ENCODE measurements at places on chromosomes 2 and 18.

DNA sequence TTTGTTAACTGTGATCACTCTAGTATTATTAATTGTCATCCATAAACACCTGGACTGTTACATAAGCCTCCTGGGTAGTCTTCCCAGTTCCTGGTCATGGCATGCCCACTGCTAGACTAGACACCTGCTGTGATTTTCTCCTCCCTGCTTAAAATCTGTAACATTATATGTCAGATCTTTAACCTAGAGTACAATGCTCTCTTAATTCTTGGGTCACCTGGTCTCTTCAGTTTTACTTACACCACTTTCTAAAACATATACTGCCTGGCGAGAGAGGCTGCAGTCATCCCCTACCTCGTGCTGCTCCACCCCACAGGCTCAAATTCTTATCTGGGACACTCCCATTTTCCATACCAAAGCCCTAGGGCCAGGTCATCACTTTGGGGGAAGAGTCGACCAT is 161.3 kb downstream of the CDH2 start:
- no peak for DNase-seq

DNA sequence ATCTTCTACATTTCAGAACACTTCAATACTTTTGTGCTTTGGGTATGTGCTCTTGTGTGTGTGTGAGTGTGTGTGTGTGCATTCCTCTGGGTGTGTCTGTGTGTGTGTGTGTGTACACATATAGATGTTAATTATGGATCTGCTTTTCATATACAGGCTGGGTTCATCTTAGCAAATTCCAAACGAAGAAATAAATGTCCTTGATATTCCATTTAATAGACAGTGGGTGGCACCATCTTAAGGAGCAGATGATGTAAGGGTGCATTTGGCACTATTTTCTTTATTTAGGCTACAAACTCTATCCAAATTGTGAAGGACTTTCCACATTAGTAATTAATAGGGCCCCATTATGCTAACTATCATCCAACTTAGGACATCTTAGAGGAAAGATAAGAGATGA is 425.8 kb upstream of the POU3F3 start:
- DNase-seq, result no peak

- DNase-seq, result no peak
These were observed 201.9 kb upstream of the APCDD1 start for GRCh38 chr18:10252494-10252893.

- no peak for DNase-seq
These were observed 312.4 kb upstream of the TCF4 start for GRCh38 chr18:55900380-55900779.

DNA sequence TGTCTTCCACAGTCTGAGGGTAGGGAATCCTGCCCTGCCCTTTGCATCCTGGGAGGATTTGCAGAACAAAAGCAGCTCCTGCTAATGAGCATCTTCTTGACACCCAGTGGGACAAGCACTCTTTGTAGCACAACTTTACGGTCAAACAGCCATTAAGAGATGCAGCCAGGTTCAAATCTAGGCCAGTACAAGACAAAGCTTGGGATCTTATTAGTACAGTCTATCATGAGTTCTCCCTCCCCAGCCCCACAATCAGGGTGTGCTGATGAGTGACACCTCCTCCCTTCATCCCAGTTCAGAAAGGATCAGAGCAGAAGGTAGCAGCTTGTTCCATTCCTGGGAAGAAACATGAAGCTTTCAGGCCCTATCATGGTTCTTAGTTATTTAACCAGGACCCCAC is 41.9 kb downstream of the MARCO start:
- DNase-seq, result no peak

GRCh38 chr2:169664600-169664977 is 29.6 kb downstream of the CFAP210 start:
- DNase-seq, result no peak

DNA sequence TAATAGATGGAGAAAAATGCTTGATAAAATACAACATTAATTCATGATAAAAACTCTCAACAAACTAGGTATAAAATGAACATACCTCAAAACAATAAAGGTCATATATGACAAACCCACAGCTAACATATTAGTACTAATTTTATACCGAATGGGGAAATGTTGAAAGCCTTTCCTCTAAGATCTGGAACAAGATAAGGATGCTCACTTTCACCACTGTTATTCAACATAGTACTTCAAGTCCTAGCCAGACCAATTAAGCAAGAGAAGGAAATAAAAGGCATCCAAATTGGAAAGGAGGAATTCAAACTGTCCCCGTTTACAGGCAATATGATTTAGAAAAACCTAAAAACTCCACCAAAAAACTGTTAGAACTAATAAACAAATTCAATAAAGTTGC is 61.5 kb upstream of the CTIF start:
- no peak for DNase-seq

DNA sequence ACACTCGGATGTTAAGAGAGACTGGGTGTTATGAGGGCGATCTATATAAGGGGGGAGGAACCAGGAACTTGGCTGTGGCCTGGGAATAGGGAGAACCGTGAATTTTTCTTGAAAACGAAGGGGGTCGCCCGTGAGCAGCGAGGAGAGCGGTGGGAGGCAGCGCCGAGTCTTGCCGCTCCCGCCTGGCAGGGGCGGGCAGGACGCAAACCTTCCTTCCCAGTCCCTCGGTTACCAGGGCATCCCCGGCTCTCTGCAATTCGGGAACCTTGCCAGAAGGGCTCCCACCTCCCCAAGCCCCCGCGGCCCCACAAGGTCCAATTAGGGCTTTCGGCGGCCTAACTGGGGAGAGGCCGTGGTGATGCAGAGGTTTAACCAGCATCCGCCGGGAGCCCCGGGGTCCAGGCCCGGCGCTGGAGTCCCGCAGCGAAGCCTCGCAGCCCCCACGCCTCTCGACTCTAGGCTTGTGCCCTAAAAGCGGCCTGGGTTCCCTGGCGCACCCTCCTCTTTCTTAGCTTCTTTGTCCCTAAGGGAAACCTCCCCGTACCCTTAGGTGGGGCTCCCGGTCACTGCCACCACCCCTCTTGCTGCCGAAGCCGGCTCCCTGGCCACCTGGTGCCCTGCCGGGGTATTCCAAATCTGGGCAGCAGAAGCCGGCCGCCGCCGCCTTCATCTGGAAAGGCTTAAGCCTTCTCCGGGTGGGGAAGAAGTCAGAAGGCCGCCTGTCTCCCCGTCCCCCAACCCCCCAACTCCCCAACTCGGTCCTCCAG is 680 bp upstream of the FHOD3 start:
- DNase-seq, result no peak

DNA sequence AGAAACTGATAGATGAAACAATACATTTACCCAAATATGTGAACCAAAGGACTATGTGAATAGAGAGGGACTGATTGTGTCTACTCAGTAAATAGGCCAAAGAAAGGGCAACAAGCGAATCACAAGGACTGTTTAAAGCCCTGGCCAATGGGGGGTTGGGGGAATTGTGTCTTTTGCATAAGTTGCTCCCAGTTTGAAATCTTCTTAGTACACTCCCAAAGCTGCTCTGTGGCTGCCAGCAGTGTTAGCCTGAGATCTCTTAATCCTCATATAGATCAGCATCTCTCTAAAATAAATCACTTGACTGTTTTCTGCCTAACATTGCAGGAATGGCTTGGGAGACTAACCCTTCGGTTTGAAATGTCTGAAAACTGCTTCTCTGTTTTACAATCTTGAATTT is 236.4 kb downstream of the PLCL1 start:
- DNase-seq, result no peak

- no peak for DNase-seq
These were observed 74.6 kb downstream of the TTC27 start for GRCh38 chr2:32702303-32703064.

GRCh38 chr2:238170386-238171071 is 11.8 kb downstream of the ERFE start:
- no peak for DNase-seq

DNA sequence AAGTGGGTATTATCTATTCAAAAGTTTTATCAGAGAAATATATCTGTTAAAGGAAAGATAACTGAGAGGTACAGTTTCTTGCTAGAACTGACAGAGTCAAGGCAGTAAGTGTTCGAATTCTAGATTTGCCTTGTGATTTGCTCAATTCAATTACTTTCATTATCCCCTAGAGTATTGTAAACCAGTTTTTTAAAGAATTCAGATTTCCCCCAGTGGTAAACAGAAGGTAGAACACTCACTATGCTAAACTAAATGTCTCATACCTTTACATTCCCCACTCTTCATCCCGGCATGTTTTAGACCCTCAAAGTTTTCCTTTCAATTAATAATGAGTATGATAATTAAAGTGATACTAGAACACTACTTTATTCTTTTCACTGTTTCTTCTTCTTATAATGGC is 28.6 kb downstream of the TTC21B start:
- DNase-seq, result no peak

GRCh38 chr2:25341753-25342371 is at the start of gene DNMT3A:
Gene DNMT3A (minus strand): TSS chr2:25341925. CDS start chr2:25313984, 27,941 bp downstream.
- peak; percentile 49 for DNase-seq

GRCh38 chr2:24761866-24762265 is 31.3 kb downstream of the PTRHD1 start:
- no peak for DNase-seq

GRCh38 chr18:67961701-67962440 is 445.4 kb upstream of the DSEL start:
- DNase-seq, result no peak

DNA sequence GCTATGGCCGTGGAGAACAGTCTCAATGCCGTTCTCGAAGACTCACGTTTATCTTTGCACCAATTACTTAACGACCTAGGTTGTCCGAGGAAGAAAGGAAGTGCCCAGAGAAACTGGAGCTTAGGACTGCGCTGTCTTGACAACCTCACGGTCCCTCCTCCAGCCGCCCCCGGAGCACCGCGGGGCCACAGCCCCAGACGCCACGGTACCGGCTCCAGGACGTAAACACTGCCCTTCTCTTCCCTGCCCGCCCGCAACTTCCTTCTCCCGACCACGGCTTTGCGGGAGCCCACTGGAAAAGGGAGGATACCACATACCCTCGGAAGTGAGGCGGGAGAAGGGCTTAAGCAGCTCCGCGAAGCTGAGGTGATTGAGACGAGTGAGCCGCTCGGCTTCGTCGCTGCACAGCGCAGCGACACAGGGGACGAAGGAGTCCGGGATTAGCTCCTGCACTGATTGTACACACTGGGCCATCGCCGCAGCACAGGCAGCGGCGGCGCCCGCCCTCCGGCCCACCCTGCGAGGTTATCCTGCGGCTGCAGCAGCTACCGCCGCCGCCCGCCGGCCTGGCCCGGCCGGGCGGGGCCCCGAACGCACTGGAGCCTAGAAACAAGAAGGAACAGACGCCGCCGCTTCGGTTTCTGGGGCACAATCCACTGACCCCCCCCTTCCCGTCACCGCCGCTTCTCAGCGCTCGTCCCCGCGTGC is 483 bp downstream of the TRAPPC8 start:
- DNase-seq, result peak; percentile 9

DNA sequence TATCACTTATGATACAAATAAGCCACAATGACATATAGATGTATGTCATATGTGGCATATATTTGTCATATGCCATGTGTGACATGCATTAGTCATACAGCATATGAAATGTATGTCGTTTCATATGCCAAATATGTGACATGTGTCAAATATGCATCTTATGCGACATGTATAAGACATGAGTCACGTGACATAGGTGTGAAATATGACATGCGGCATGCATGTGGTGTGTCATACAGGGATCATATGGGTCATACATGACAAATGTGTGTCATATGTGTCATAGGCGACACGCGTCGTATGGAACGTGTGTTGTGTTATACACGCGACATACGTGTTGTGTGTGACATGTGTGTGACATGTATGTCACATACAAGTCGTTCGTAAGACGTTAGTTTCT is 2154.0 kb upstream of the PIK3C3 start:
- no peak for DNase-seq

DNA sequence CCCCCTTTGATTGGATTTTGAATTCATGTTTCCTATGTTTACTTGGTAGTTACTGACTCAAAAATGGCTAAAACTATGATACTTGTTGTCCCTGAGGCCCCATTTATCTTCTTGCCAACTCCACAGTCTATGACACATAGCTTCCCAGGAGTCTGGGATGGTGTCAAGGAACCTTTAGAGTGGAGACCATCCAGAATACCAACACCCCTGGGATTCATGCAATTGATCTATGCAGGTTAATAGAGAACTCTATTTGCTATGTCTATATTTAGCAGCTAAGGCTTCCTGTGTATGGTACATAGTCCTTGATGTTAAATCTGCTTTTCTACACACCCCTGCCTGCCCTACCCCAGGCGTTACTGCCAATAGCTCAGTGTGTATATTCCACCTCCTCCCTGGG is 218.5 kb upstream of the HDAC4 start:
- DNase-seq, result no peak

GRCh38 chr2:53768242-53768542 is 588 bp downstream of the CHAC2 start:
- DNase-seq, result no peak

DNA sequence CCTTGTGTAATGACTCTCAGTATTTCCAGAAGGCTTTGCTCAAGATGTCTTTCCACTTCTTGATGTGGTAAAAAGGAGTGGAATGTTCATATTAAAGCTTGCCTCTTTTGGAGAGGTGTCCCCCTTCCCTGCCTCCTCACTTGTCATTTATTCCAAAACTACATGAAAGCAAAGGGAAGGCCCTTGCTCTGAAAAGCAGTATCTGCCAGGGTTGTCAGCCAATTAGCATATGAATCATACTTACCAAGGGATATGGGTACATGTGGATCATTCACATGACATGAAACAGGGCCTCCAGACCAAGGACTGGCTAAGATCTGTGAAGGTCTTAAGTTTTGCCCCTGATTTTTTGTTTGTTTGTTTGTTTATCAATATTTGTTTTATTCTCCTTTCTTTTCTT is 31.3 kb downstream of the ANXA4 start:
- no peak for DNase-seq

DNA sequence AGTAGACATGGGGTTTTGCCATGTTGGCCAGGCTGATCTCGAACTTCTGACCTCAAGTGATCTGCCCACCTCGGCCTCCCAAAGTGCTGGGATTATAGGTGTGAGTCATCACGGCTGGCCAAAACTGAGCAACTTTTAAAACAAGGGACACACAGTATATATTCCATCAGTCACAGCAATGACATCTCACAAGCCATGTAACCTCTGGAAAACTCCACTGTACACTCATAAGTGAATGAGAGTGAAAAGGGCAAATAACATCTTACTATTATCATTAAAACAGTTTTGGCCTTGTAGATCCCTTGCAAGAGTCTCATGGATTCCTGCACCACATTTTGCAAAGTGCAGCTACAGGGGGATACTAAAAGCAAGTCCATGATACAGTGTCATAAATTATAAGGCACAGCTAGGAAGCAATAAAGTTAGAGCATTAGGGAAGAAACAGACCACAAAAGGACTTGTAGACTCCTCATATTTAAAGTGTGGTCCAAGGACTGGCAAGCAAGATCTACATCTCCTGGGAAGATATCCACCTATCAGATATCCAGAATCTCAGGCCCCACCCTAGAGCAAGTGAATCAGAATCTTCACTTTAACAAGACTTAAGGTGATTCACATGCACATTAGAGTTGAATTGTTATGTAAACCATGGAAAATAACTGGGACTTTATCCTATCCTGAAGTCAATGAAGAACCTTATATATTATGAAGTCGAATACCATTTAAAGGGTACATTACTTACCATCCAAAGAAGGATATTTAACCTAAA is 5.7 kb downstream of the SMC6 start:
- no peak for DNase-seq

- no peak for DNase-seq
These were observed 142.8 kb upstream of the LMAN1 start for GRCh38 chr18:59501920-59502273.
